ENCODE measurements at places on chromosomes 1 and 21.

- no peak for DNase-seq
Observed at GRCh38 chr1:43066578-43066977, 105.5 kb downstream of the EBNA1BP2 start.

- DNase-seq, result no peak
Observed at GRCh38 chr1:47936916-47937551, 60.2 kb downstream of the TRABD2B start.

- DNase-seq, result no peak
Observed at GRCh38 chr1:221800831-221801230, 58.9 kb upstream of the DUSP10 start.

DNA sequence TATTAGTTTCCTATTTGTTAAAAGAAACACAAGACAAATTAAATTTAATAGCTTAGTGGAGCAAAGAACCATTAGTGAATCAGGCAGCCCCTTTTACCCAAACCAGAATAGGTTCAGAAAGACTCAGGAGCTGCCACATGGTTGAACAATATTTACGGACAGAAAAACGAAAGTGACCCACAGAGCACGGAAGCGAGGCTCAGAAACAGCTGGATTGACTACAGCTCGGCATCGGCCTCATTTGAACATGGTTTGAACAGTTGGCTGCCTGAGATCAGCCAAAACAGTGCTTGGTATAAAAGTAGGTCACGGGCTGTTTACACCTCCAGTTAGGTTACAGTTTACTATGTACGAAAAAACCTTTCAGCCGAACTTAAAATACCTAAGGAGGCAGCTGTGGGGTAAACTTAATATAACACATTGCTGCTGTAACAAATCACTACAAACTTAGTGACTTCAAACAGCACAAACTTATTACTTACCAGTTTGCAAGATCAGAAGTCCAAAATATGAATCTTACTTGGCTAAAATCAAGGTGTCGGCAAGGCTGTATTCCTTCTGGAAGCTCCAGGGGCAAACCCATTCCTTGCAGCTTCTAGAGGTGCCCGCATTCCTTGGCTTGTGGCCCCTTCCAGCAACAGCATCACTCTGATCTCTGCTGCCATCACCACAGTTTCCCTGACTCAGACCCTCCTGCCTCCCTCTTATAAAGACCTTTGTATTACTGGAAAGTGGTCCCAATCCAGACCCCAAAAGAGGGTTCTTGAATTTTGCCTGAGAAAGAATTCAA, 11.8 kb downstream of the PADI4 start:
- no peak for DNase-seq

- no peak for DNase-seq
Observed at GRCh38 chr21:34514576-34515115, 2.6 kb upstream of the KCNE1 start.

GRCh38 chr1:232577772-232578171, 52.2 kb downstream of the SIPA1L2 start:
- DNase-seq, result no peak

GRCh38 chr1:12150456-12151200, 16.2 kb upstream of the TNFRSF1B start:
- no peak for DNase-seq

- DNase-seq, result no peak
Observed at GRCh38 chr1:110119843-110120242, 7.6 kb downstream of the UBL4B start.

- DNase-seq, result peak; percentile 38
Observed at GRCh38 chr1:24643363-24644099, 429 bp downstream of the SRRM1 start.

DNA sequence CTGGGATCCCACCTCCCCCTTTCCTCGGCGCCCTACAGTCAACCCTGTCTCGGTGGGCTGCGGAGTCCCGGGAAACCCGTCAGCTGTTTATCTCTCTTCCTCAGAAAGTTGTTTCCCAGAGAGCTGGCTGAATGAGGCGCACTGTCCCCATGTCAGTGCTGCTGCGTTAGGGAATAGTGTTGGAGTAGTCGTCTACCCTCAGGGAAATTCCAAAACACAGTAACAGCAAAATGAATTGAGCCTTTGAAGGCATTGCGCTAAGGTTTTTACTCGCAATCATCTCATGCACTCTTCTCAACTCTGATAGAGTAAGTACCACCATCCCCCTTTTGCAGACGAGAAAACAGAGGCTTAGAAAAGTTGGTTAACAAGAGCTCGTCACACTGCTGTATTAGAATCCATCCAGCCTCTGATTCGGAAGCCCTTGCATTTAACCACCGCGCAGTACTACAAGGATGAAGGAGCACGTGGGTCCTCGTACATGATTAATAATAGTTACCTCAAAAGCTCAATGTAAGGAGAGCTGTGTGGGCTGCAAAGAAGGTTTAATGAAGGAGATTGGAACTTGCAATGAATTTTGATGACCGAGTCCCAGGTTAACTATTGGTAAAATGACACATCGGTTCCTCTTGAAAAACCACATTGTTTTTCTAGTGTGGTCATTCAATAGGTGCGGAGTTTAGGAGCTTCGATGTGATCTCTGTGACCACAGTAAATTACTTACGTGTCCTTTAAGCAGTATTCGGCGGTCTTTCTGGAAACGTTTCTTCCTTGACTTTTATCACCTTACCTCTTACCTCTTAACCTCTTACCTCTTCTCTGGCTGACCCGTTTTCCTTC, 788 bp upstream of the EDEM3 start:
- DNase-seq, result peak; percentile 18

- DNase-seq, result no peak
Observed at GRCh38 chr1:116919802-116920201, 10.1 kb downstream of the PTGFRN start.

GRCh38 chr1:31488528-31488927, 75.5 kb downstream of the SERINC2 start:
- no peak for DNase-seq

DNA sequence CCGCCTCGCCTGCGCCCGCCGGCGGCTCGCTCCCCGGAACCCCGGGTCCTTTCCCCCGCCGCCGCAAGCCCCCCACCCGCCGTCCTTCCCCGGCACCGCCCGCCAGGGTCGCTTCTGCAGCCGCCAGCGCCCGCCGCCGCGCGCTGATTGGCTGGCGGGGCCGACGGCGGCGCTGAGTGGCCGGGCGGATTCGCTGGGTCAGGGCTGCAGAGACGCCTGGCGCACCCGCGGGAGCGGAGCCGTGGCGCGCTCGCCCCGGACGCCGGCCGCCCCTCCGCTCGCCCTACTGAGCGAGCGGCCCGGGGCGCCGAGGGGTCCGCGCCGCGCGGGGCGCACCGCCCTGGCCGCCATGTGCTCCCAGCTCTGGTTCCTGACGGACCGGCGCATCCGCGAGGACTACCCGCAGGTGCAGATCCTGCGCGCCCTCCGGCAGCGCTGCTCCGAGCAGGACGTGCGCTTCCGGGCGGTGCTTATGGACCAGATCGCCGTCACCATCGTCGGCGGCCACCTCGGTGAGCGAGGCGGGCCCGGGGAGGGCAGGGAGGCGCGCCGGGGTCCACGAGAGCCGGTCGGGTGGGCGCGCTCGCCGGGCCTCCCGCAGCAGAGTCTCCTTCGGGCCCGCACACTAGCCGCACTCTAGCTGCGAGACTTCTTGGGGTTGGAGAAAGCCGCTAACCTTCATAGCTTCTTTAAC, at the start of gene RIMKLA:
Gene RIMKLA (plus strand): TSS at position 207 of the 694 bp plus-strand sequence. CDS start 143 bp downstream, at position 350.
- peak; percentile 71 for DNase-seq

DNA sequence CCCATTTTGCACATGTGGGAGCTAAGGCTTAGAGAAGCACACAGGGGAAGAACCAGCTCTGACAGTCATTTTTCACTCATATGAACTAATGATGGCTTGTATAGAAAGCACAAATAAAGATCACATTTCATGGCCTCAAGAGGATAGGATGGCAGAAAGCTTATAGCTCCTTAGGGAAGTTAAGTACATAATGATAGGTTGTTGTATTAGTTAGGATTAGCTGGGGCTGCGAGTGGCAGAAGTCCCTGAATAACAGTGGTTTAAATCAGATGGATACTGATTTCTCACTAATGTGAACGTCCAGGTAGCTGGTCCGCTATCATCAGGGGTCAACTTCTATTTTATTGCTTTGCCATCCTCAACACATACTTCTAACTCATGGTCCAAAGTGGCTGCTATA, 284.0 kb downstream of the RPS6KC1 start:
- no peak for DNase-seq

GRCh38 chr1:19250629-19251304, 557 bp downstream of the EMC1 start:
- no peak for DNase-seq

DNA sequence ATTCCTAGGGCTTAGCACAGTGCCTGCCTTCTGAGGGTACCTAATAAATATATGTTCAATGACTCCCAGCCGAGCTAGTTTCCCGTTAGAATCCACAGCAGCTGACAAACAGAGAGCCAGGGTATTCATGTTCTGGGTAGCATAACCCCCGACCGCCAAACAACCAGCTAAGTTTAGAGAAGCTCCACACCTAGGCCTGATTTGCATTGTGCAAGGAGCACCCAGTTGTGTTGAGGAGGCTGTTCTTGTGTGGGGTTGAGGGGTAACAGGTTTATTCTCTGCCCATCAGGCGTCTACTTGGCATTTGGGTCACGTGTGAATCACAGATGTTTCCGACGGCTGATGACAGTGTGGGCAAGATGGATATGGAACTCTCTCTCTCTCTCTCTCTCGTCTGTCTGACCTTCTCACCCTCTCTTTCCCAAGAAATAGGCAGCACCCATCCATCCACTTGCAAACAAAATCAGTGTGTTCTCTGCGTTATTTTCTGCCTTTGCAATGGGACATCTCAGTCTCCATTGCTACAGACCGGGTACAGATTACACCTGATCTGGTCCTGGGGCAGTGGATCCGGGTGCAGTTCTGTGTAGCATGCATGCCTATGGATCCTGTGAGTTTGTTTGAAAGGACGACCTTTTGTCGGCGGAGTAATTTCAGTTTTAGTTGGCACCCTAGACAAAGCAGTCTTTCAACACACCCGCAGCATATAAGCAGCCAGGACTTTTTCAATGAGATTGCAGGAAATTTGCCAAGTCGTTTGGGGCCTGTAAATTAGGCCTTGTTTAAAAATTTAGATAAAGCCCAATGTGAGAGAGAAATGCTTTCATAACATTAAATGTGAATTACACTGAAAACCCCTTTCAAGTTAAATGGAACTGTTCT, 29.4 kb downstream of the KAZN start:
- DNase-seq, result no peak

- no peak for DNase-seq
Observed at GRCh38 chr21:42305707-42306147, 9.5 kb downstream of the TFF3 start.

DNA sequence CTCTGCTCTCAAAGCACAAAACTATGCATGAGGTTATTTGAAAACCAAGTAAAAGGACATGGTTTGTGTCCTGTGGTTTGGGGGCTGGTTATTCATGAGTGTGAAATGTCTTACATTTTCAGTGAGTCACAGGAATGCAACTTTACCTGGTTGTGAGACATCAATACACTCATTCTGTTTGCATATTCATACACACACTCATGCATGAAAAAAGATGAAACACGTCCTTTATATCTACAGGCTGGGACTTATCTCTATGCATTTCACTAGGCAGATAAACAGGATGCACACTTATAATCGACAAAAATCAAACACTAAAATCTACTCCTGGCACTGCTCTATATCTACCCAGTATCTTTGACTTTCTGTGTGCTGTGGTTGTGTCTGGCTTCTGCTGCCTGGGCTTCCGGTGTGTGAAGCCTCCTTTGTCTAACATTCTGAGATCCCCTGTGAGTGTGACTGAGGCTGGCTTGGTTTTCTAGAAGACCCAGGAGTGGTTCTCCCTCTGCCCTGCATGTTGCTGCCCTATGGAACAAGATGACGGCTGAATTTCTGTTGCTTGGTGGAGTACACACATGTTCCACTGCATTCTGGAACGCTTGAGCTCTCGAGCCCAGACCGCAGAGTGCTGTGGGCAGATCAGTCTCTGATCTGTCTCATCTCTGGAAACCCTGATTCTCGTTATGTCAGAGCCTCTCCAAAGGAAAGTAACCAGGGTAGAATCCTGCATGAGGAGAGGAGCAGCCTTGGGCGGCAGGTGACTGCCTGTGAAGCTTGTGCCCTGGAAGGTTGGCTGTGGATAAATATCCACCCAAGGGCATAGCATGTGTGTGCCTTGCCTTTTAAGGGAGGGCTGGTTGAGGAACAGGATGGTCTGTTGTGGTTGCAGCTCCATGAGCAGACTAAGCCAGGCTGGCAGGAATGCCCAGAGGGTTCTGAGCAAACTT, 19.7 kb upstream of the FASLG start:
- DNase-seq, result peak; percentile 82

- DNase-seq, result peak; percentile 84
Observed at GRCh38 chr1:89953131-89953626, 41.7 kb upstream of the ZNF326 start.

GRCh38 chr21:34690041-34690792, 21.4 kb downstream of the CLIC6 start:
- DNase-seq, result no peak

DNA sequence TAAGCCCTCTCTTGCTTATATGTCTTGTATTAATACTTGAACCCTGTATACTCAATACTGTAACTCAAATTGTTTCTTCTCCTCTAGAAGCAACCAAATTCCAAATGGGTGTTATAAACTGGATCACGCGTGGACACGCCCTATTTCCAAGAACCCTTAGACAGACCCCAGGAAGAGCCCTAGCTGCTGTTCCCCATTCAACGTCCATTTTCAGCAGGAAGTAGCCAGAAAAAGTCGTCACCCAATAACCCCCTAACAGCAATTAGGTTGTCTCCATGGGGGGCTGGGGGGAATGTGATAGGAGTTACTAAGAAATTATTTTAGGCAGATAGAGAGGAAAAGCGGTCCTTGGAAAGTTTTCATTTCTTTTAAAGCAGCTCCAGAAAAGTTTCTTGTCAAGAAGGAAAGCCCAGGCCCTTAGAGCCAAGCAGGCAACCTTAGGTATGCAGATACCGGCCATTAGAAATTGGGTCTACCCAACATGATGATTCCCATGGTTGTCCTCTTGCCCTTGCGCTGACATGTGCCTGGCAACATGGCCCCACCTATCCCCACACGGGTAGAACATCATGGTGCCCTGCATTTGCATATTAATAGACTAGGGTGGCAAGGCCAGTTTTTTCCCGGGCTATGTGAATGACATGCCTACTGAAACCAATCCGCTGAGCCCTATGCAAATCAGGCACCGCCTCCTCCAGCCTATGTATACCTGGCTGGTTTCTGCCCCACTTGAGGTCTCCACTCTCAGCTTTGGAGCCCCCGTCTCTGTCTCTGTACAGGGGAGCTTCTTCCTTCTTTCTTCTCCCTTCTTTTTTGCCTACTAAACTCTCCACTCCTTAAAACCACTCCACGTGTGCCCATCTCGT, 4.0 kb upstream of the CD46 start:
- DNase-seq, result no peak

- no peak for DNase-seq
Observed at GRCh38 chr1:56149761-56150160, 429.6 kb downstream of the PLPP3 start.

DNA sequence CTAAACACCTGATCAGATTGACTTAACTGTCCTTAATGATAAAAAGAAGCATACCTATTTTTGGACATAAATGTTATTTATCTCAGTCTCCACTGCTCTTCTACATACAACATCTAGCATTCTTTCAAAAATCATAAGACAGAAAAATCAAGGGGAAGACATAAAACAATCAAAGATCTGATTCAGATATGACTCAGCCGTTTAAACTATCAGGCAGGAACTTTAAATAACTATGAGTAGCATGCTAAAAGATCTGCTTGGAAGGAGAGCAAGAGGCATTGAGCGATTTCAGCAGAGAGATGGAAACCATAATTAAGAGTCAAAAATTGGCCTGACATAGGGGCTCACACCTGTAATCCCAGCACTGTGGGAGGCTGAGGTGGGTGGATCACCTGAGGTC, 27.2 kb upstream of the SLC22A15 start:
- peak; percentile 10 for DNase-seq

GRCh38 chr1:150150133-150151021, 661 bp downstream of the PLEKHO1 start:
- DNase-seq, result no peak
